CD4-positive, alpha-beta T cell (primary cell): ENCODE measurements at places on chromosomes 7 and 10.

DNA sequence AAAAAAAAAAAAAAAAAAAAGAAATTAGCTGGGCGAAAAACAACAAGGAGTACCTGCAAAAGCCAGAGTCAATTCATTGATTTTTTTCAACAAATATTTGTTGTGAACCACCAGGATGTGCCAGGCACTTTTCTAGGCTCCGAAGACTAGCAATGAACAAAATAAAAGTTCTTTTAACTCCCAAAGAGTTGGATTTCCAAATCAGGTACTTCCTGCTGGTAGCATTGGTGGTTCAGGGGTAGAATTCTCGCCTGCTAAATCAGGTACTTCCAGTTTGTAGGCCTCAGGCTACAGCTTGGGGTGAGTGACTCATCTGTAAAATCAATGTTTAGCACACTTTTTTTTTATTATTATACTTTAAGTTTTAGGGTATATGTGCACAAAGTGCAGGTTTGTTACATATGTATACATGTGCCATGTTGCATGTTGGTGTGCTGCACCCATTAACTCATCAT lies 10.9 kb downstream of the PPA1 start:
- no peak for DNase-seq

- peak; percentile 79 for DNase-seq
These were observed 22.6 kb downstream of the PDIA4 start for GRCh38 chr7:149005427-149006344.

DNA sequence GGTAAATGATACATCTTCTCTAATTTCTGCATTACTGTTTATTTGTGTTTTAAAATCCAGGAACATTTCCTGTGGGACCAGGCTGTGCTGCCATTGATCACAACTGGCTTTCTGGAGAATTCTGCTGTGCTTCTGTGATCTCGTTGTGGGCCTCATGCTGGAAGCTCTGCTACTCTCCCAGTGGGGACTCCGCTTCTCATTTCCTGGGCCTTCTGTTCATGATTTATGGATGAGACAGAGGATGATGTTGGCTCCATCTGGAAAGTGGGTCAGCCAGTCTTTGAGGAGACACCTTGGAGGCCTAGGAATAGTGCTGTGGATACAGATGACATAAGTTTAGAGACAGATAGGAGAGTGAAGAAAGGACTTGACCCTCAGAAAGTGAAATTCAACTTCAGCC lies 15.2 kb upstream of the GPR158 start:
- DNase-seq, result no peak

DNA sequence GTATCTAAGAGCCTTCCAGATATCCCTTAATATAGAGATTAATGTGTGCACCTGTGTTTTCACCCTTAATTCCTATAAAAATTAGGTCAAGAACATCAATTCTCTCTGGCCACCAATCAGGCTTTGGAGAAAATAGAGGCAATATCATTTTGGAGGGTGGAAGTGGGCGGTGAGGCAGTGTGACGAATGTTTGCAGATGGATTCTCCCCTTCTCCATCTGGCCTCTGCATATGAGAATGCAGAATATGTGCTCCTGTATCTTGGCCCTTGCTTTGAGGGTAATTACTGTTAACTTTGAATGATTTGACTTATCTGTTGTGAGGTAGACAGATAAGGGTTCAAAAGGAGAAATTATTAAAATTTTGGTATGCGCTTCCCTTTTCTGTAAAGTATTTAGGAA lies 304.0 kb upstream of the NPSR1 start:
- no peak for DNase-seq

- peak; percentile 57 for DNase-seq
These were observed 102.7 kb downstream of the CUBN start for GRCh38 chr10:17026686-17027485.

DNA sequence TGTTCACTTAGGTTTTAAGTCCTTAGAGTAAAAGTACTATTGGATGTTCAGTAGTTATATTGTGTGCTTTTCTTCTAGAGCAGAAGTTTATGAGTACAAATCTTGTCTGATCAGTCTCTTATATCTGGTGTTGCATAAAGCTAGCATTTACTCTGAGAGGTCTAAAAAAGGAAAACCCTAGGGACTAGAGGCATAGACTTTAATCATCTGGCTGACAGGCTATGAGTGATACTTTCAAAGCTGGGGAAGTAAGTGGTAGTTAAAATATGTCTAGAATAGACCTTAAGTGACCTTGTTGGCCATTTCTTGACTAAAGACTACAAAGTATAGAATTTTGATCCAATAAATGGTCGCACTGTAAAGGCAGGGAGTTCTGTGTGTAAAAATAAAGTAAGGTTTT lies 32.9 kb upstream of the PHYHIPL start:
- DNase-seq, result no peak

- no peak for DNase-seq
These were observed 291.3 kb upstream of the ZMIZ1 start for GRCh38 chr10:78777466-78777865.

- no peak for DNase-seq
These were observed 135.0 kb downstream of the GRK5 start for GRCh38 chr10:119342335-119342734.

DNA sequence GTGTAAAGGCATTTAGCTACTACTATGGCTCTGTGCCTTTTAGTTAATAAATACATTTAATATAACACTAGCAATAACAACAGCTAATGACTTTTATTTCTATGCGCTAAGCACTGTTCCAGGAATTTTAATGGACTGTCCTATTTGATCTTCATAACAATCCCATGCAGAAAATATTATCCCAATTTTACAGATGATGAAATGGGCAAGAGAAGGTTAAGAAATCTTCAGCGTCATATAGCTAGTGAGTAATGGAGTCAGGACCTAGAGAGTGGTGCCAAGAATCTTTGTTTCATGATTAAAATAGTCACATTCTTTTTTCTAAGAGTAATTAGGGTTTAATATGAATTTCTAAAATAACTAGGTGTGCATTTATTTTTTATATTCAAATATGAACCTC lies 32.4 kb downstream of the ACTA2 start:
- no peak for DNase-seq

DNA sequence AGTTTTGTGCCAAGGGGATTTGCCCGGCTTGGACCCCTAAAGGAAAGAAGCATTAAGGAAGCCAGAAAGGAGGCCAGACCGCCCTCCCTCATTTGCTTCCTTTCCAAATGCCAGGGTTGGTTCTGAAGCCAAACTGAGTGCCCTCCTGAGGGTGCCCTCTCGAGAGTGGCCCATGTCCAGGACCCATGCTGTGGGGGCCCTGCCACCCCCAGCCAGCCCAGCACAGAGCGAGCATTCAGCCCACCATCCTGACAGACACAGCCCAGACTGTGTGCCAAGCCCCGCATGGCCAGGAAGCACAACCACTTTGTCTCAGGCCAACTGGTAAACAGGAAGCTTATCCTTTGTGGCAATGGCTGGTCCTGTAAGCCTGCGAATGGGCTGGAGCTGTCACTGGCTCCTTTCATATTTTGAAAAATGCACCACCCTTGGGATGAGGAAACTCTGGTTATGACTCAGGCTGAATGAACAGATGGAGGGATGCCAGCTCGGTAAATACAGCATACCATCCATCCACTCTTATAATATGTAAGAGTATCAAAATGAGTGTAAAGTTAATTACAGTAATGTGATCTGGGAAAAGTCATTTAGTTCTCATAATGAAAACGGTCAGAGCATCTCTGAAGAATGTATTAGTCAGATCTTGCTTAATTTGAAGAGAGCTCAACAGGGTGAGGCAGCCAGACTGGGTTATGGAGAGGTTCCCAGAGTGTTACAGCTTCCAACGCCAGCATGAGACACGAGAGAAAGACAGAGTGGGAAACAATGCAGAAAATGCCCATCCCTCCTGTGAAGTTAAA lies 65.0 kb downstream of the STK17A start:
- no peak for DNase-seq
